Brain (organoid and tissue), 16 donors: ENCODE measurements at places on chromosomes 6 and 20.

DNA sequence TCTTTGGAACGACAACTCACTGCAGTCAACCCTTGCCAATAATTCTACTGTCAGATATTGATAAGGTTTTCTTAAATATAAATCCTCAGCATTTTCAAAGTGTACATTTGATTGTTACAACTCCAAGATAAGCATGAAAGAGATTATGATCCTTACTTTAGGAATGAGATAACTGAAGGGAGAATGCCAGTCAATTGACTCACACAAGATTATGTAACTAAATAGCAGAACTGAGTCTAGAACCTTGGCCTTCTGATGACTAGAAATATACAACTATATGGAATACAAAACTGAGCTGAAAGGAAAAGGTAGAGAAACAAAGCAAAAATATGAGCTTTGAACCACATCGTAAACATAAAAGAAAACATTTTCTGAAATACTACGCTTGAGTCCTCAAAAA is 26.9 kb upstream of the STXBP5 start:
- DNase-seq: no peak

GRCh38 chr6:14020551-14020950 is 95.8 kb downstream of the RNF182 start:
- DNase-seq: no peak

GRCh38 chr6:20306491-20306890 is 94.2 kb upstream of the MBOAT1 start:
- no peak for DNase-seq

GRCh38 chr6:14885498-14885897 is 360.4 kb upstream of the JARID2 start:
- no peak for DNase-seq

DNA sequence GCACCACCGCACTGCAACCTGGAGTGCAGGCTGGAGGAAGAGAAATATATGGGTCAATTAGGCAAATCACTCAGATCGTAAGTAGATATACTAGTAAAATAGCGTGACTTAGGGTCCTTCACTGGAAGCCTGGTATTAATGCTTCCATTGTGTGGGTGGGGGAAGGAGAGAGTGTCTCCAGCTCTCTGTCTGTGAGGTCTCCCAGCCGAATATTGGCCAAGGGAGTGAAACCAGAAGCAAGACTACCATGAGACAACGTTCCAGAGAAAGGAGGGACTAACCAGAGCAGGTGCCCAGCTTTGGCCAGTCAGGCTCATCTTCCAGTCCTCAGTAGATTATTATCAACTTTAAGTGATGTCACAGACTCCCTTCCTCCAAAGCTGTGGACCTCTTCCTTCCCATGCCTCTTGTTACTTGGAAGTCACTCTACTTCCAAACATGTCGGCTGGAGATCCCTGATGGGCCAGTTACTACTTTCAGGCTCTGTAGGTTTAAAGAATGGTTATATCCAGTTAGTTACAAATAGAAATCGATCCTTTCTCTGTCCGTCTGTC is 28.8 kb downstream of the MTHFD1L start:
- DNase-seq: no peak
